ENCODE measurements at places on chromosomes 16 and 17.
A peak's percentile ranks its signal among the peaks of the same experiment; 100 is the strongest.

- no peak for DNase-seq
These were observed 32.1 kb downstream of the SPACA3 start for GRCh38 chr17:33023790-33024189.

DNA sequence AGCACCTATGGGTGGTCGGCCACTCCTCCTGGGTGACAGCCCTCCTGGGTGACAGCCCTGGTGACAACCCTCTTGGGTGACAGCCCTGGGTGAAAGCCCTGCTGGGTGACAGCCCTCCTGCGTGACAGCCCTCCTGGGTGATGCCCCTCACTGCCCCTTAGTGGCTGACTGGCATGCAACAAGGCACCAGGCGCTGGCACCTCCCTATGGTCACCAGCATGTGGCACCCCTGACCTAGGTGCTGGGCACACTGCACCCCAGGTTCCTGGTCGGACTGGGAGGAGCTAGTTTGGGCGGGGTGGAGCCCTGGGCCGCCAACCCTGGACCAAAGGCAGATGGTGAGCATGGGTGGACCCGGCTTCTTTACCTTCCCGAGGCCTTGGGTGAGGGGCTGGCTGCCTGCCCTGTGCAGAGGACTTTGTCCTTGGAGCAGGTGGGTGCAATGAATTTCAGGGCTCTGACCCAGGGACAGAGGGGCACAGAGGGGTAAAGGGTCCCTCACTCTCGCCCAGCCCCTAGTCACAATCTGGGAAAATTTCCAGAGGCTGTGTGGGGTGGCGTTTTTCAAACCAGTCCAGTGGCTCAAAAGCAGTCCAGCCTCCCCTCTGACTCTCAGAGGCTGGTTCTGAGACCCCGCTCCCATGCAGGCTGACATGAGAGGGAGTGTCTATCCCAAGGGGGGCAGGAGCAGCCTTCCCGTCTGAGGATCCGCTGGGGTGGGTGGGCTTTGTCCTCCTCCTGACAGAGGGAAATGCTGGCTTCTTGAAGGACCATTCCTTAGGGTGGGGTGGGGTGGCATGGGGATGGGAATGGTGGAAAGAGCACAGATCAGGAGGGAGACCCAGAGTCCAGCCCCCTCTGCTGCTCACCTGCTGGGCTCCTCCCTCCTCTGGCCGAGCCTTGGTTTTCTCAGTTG is 25.9 kb upstream of the TNFRSF13B start:
- DNase-seq: no peak

DNA sequence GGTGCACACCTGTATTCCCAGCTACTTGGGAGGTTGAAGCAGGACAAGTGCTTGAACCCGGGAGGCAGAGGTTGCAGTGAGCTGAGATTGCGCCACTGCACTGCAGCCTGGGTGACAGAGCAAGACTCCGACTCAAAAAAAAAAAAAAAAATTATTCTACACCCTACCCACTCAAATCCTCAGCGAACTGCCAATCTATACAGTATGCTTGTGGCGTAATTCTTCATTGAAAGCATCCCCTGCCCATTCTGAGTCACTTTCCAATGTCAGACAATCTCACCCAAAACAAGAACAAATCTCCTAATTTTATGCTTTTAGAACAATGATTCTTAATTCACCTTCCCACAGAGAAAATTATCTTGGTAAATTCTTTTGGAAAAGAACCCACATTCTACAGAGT is 12.0 kb downstream of the AMFR start:
- DNase-seq: no peak

GRCh38 chr16:67658849-67659674 is 998 bp downstream of the ACD start:
- DNase-seq: no peak

DNA sequence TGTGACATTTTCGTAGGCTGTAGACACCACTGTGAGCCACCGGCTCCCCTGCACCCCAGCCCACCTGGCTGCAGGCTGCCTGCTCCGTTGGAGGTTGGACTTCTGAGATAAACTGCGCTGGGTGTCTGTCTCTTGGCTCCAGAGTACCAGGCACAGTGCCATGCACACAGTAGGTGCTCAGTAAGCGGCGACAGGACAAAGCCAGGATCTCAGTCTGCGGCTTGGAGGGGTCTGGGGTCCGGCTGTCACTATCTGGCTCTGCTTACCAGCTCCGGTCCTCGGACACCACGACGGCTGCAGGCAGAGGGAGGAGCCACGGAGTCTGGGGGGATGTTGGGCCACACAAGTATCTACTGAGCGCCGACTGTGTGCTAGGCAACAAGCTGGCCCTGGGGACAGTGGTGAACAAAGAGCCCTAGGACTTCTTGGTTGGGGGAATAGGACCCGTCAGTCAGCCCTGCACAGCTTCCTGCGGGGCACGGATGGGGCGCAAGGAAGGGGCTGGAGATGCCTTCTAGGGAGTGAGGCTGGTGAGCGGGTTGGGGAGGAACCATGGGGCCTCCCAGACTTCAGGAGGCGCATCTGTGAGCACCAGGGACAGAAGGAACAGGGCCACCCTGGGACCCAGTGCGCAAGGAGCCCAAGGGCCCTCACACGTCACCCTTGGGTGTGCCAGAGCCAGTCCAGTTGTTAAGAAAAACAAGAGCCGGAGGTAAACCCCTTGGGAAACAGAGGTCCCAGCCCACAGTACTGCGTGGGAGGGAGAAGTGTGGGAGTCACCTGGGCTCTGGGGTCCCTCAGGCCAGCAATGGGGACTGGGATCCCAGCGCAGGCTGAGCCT is 17.3 kb downstream of the JPH3 start:
- DNase-seq: no peak

GRCh38 chr17:78967782-78968362 is 11.9 kb downstream of the LGALS3BP start:
- no peak for DNase-seq

DNA sequence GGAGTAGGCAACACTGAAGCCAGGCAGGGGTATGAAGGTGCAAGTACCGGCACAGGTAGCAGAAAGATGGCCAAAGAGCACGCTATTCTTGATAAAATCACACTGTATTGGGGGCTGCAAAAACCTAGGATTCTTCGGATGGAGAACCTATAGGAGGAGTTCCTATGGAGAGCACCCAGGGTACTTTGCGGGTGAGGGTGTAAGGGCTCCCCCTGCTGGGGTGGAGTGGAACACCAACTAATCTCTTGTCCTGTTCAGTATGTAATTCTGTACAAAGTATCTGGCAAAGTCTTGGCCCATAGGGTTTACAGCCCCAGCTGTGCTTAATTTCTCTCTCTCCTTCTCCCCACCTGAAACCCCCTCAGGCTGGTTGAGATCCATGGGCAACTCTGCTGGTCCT is 393.1 kb upstream of the ASIC2 start:
- no peak for DNase-seq

- DNase-seq: peak; percentile 93
These were observed at the start of the genes ACADVL and DLG4 for GRCh38 chr17:7219812-7220592. TSS of gene ACADVL (plus strand) at chr17:7219938. CDS start at chr17:7219985, 47 bp downstream. TSS of gene DLG4 (minus strand) at chr17:7219836.

- DNase-seq: no peak
These were observed 907 bp upstream of the ESRP2 start for GRCh38 chr16:68236826-68237242.

DNA sequence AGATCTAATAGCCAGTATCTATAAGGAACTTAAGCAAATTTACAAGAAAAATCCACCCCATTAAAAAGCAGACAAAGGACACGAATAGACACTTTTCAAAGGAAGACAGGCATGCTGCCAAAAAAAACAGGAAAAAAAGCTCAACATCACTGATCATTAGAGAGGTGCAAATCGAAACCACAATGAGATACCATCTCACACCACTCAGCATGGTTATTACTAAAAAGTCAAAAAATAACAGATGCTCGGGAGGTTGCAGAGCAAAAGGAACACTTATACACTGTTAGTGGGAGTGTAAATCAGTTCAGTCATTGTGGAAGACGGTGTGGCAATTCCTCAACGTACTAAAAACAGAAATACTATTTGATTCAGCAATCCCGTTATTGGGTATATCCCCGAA is 9.6 kb downstream of the STX8 start:
- DNase-seq: peak; percentile 16

- no peak for DNase-seq
These were observed 2274.7 kb downstream of the TP53TG3F start for GRCh38 chr16:35733971-35734702.

DNA sequence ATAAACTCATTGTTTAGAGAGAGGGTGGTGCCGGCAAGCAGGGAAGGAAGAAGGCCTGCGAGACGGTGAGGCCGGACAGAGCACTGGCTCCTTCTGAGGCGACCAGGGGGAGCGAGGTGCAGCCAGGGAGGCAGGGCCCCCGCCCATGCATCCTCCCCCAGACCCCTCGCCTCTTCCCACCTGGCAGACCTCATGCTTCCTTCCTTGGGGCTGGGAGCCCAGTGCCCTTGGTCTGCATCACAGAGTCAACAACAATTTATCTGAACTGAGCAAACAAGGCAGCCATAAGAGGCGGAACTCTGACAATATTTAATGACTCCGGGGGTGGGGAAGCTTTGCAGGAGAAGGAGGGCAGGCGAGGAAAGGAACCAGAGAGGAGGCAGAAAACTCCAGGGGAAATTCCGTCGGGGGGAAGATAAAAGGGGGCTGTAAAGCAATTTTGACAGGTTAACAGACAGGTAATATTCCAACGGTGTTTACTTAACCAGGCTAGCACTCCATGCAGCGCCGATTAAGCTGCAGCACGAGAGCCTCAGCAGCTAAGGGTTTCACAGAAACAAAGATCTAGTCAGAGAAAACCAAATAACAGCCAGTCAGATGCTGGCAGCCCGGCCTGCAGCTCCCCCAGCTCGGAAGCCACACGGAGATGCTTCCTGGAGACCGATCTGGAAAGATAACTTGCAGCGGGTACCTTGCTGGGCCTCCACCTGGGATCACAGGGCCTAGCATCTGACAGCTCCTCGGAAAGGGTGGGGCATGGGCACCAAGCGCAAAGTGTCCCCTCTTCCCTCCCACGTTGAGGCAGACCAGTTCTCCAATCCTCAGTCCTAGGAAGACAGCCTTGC is 398.2 kb downstream of the SOX9 start:
- DNase-seq: peak; percentile 32

GRCh38 chr17:79797492-79798298 is 818 bp upstream of the CBX8 start:
- no peak for DNase-seq

DNA sequence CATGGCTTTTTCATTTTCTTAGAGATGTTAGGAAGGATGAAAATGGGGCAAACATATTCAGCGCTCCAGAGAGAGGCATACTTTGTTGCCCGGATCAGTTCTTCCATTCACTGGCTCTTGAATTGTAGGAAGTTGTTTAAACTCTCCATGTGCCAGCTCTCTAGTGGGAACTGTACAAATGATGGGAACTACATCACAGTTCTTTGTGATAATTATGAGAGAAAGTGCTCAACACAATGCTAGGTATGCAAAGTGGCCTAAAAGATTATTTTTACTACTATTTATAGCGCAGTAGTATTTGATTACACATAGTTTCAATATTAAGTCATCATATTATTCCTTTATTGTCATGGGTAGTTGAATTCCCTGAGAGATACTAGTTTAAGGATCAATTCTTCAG is 268.5 kb downstream of the RBFOX1 start:
- no peak for DNase-seq

GRCh38 chr17:11438673-11439072 is 159.6 kb upstream of the DNAH9 start:
- DNase-seq: no peak

GRCh38 chr17:35596072-35596471 is 8.9 kb downstream of the AP2B1 start:
- no peak for DNase-seq

- DNase-seq: no peak
These were observed 4.1 kb downstream of the CCL2 start for GRCh38 chr17:34259146-34259545.

GRCh38 chr16:30609002-30609925 is 925 bp downstream of the ZNF689 start:
- peak; percentile 45 for DNase-seq

- no peak for DNase-seq
These were observed 1247.5 kb upstream of the CDH8 start for GRCh38 chr16:63283721-63284120.

DNA sequence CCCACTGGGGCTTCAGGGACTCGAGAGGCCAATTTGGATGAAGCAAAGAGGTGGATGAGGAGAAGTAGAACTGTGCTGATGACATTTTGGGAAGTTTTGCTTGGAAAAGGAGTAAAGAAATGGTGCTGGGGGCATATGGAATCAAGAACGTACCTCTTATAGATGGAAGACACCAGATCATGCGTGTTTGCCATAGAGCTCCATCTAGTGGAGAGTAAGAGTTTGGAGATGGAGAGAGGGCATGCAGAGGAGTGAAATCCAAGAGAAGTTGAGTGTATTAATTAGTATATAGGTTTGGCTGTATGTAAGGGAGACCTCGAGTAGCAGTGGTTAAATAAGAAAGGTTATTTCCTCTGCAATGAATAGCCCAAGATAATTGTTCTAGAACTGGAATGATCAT is 56.0 kb downstream of the SHISA6 start:
- no peak for DNase-seq

- DNase-seq: no peak
These were observed 11.7 kb upstream of the TCF25 start for GRCh38 chr16:89861648-89862047.

GRCh38 chr16:4377573-4378154 is 6.0 kb downstream of the VASN start:
- peak; percentile 40 for DNase-seq

DNA sequence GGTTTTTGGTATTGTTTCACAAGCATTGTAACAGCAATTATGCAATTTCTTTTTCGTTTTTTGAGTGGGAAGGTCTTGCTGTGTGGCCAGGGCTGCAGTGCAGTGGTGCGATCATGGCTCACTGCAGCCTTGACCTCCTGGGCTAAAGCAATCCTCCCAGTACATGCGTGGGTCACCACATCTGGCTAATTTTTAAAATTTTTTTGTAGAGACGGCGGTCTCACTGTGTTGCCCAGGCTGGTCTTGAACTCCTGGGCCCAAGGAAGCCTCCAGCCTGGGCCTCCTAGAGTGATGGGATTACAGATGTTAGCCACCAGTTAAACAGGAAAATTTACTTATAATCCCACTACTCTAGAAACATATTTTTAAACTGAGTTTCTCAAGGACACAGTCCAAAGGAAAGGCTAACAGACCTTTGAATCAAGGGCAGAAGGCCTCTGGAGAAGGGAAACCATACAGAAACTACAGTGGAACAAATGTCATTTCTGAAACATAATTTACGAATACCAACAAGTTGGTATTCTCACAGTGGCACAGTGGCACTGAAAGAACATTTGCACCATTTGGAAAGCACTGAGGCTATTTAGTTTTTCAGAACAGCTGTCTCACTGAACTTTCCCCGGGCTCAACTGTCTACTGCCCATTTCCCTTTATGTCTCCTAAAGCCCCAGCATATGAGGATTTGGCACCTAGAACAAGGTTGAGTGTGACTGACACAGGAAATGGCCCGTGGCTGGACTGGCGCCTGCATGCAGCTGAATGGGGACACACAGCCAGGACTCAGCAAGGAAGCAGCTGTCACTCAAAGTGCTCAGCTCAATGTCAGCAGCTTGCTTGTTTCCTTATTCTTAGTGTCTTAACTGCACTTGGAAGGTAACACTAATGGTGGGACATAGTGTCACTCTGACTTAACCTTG is 2.8 kb upstream of the PRKAR1A start:
- peak; percentile 75 for DNase-seq

GRCh38 chr17:46758614-46759013 is 59.9 kb downstream of the WNT3 start:
- no peak for DNase-seq

GRCh38 chr16:54118846-54119245 is 167.7 kb downstream of the IRX3 start:
- no peak for DNase-seq
